Prostate gland (tissue), 2 donors: ENCODE measurements at places on chromosomes 7 and 10.

DNA sequence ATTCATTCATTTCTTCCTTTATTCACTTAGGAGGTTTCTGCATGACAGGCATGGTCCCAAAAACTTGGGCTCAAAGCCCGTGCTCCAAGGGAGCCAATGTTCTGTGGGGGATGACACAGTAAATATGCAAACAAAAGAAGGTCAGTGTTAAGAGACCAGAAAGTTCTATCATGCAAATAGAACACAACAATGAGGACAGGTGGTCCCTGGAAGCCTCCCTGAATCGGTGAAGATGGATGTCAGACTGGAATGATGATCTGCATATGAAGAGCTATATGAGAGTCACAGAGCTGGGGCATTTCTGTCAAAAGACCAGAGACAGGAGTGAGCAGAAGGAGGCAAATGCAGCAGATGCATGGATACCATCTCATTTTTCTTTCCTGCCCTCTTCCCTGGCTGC is 129.0 kb downstream of the ABCA13 start:
- DNase-seq: no peak

GRCh38 chr10:96556003-96556402 is 30.8 kb downstream of the TM9SF3 start:
- no peak for DNase-seq

DNA sequence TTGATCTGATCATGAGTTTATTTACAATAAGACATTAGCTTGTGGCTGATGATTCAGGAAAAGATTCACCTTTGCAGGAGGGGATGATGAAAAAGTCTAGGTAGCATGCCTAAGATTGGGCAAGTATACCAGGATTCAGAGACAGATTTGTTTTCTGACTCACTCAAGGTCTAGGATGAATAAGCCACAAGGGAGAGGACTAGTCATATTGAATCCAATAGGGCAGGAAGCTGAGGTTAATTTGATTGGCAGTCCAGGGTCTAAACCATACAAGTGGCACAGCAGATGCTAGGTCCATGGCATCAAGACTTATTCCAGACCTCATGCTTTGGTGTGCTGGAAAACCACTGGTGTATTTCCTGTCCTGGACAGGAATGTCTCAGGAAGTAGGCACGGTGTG is 1133.4 kb downstream of the XPNPEP1 start:
- no peak for DNase-seq

GRCh38 chr7:74275401-74275881 is 13.8 kb upstream of the CLIP2 start:
- no peak for DNase-seq

DNA sequence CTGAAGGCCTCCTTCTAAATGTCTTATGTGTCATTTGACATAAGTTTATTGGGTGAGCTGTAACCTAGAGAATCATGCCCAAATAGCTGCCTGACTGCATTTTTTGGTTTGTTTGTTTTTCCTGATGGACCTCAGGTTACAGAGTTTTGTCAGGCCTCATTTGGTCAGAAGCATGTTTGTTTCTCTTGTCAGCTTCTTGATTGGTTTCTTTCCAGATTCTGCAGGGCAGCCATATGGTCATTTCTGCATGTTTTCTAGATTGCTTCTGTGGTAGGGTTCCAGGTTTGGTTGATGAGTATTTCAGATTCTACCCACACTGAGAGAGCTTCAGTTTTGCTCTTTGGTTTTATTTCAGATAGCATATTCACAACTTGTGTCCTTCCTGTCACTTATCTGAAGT is 28.0 kb downstream of the GLCCI1 start:
- peak; percentile 13 for DNase-seq

- no peak for DNase-seq
Measured at GRCh38 chr7:36986511-36986933, 262.2 kb upstream of the AOAH start.

GRCh38 chr10:67662415-67662814 is 33.6 kb downstream of the CTNNA3 start:
- DNase-seq: no peak

GRCh38 chr7:44639671-44640321 is 33.4 kb downstream of the OGDH start:
- peak; percentile 14 for DNase-seq

GRCh38 chr7:157151626-157152339 is 13.1 kb downstream of the UBE3C start:
- no peak for DNase-seq

- DNase-seq: no peak
Measured at GRCh38 chr7:87561102-87561501, 39.6 kb downstream of the ABCB1 start.

DNA sequence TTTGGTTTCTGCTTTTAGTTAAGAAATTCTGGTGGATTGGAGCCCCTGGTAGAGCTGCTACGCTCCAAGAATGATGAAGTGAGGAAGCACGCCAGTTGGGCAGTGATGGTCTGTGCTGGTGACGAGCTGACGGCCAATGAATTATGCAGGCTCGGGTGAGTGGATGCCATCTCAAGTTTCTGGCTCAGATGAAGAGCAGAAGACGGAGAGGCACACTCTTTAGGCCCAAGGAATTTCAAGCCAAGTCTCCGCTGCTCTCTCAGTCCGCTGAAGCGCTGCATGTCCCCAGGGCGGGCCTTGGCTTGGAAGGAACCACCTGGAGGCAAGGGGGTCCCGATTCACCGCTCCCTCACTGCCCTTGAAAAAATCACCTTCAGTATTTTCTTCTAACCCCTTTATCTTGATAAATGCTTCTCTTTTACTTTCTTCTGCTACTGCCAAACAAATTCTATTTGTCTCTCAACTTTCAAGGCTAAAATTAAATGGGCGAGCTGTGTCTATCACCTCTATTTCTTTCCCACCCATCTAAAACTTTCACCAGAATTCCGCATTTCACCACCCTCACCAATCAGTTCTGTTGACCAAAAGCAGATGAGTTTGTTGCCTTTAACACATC is 74.2 kb downstream of the ARMC3 start:
- DNase-seq: no peak

DNA sequence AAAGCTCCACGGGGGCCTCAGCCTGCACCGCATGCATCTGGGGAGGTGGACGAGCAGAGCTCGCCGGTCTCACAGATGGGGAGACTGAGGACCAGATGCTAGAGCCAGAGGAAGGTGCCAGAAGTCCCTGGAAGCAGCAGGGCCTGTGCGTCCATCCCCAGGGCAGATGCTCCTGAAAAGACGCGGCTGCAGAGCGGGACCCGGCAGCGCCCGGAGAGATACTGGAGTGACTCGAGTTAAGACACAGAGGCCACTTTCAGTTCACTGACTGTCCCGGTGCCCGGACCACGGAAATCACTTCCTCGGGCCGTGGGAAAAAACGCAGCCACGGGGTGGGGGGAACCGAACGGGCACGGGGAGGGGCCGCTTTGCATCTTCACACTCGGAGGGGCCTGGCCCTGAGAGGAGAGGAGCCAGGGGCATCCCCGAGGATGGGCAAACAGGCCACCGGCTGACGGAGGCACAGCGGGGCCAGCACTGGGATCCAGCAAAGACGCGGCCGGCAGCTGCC is 85.4 kb downstream of the FOXL3 start:
- DNase-seq: no peak

DNA sequence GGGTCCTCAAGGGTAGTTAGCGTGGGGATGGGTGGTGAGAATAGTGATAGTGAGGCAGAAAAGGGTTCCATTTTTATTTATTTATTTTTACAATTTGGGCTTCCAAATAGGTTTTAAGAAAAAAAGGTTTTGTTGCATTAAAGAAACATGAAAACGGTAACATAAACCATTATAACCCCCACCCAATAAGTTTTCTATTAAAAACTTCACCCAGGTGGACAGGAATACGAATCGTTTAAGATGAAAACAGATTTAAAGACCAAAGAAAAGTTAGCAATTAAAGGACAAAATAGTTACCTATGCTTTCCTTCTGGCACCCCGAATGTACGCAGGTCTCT is 78.7 kb downstream of the ZFAND4 start:
- no peak for DNase-seq

GRCh38 chr7:111787741-111788140 is 225.4 kb upstream of the IMMP2L start:
- DNase-seq: no peak

GRCh38 chr10:62748386-62748785 is 56.1 kb upstream of the ADO start:
- no peak for DNase-seq

DNA sequence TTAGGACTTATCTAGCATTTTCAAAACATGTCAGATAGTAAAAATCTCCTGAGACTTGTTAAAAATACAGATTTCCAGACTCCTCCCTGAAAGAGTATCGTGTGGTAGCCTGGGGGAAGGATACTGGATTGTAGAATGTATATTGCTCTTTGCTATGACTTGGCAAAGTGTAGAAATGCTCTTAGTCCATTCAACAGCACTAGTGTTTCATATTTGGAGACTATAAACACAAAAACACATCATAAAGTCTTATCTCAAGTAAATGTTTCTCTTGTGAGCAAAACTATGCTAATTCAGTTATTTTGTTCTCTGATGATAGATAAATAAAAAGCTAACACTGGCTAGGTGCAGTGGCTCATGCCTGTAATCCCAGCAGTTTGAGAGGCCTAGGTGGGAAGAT is 137.5 kb upstream of the PRPS1L1 start:
- DNase-seq: no peak

- DNase-seq: no peak
Measured at GRCh38 chr10:34018129-34018528, 683.7 kb upstream of the NRP1 start.

- peak; percentile 80 for DNase-seq
Measured at GRCh38 chr10:91162495-91163268, 57.8 kb upstream of the PCGF5 start.

DNA sequence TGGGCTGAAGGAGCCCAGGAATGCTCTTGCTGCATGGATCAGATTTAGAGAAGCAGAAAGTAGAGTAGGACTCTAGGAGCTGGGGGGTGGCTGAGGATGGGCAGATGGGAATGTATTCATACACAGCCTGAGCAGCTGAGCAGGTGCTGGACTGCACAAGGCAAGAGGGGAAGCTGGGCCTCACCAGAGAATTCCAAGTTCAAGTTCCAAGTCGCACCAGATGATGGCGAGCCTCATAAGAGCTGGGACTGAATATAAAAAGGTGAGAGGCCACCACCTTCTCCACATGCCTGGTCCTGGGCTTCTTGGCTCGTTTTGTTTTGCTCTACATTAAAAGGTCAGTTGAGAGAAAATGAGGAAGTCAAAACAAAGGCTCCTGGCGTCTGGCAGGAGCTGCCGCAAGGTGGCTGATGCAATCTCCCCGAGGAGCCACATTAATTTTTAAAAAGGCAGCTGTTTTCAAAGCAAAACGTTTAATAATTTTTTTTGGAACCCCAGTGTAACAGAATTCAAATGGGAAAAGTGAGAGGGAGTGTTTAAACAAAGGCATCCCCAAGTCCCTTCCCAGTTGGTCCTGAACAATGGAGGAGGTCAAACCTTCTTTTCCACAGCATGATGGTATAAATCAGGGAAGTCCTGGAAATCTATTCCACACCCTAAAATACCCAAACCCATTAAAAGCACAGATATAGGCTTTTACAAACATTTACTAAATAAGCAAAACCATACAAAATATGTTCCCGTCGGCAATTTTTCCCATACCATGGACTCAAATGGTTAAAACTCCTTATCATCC is 9.5 kb downstream of the CYREN start:
- no peak for DNase-seq

DNA sequence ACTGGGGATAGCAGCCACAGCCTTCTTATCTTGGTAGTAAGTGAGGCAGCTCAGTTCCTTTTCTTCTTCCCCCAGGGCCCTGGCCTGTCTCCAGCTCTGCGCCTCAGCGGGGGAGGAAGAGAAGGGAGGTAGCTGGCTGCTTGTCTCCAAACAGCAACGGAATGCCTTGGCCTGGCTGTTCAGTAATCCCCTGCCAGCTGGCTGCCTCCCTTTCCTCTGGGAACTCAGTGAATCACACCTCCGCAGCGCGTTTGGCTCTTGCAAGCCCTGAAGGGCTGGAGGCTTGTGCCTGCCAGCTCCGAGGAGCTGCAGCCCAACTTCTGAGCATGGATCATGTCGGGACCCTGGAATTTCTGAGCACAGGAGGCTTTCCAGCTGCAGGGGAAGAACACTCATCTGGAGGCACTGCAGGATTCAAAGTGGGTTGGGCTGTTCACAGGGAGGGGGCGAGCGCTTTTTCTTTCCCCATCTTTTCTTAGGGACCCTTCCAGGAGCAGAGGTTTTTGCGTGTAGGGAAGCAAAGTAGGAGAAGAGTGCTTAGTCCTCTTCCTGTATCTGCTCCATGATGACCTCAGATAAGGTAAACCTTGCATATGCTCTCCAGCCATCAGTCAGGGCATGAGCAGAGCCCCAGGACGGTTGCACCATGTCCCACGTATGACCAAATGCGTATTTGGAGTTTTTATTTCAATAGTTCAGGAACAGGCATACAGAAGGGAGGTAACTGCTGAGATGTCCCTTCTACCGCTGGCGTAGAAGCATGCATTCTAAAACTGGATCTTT is 253.2 kb upstream of the INHBA start:
- peak; percentile 96 for DNase-seq

- DNase-seq: no peak
Measured at GRCh38 chr10:73796766-73797165, 11.4 kb downstream of the ZSWIM8 start.

GRCh38 chr7:51275532-51275931 is 41.1 kb downstream of the COBL start:
- DNase-seq: no peak

GRCh38 chr7:107700570-107700969 is 39.9 kb downstream of the SLC26A4 start:
- no peak for DNase-seq

DNA sequence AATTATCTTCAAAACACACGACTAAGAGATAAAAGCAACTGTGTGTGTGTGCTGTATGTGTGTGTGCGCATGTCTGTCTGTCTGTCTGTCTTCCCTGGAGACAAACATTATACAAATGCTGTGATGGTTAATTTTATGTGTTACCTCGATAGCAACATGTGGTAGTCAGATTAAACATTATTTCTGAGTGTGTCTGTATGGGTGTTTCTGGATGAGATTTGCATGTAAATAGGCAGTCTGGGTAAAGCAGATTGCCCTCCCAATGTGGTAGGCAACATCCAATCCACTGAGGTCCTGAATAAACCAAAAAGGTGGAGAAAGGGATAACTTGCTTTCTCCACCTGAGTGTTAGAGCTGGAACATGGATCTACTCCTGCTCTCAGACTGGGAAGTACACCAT is 67.9 kb downstream of the SLC25A13 start:
- no peak for DNase-seq

DNA sequence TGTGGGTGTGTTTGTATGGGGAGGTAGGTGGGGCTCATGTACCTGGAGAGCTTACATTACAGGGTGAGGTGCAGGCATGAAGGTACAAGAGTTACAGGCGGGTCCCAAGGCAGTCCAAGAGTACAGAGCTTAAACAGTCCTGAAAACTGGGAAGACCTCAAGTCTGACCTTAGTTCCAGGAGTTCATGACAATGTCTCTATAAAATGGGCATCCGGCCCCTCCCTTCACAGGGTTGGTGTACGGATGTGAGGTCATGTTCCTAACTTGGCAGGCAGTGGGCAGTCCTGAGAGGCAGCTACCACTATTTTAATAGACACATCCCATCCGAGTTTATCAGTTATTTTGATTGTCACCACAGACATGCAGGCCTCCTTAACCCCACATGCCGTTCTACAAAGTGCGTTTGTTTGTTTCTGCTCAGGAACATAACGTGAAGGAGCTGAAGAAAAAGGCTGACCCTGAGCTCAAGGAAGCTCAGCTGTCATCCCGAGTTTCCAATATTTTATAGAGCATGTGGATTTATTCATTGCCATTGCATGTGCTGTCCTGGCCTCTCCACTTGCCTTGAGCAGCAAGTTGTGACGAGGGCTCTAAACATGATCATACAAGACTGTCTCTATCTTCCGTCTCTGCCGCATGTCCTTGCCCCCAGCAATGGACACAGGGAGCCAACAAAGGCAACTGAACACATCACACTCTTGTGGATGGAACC is 647.5 kb upstream of the IGFBP3 start:
- DNase-seq: no peak
